ENCODE measurements at places on chromosomes 11 and 22.
A peak's percentile ranks its signal among the peaks of the same experiment; 100 is the strongest.

- peak; percentile 62 for DNase-seq
Measured at GRCh38 chr11:34680918-34681586, 60.2 kb downstream of the EHF start.

DNA sequence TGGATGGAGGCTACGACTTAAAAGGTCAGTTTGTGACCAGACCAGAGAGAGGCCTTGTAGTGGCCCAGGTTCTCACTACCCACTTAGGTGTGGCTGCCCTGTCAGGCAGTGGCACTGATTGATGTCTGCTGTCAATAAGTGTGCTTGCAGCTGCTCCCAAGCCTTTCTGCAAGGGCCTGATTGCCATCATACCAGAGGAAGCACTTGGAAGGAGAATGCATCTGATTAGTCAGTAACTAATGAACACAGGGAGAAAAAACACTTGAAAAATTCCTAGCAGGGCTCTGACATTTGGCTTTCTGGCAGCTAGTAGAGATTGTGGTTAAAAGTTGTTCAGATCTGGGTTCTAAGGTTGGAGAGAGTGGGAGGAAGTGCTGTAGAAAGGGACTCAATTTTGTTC is 107.5 kb downstream of the NAV2 start:
- DNase-seq: no peak

DNA sequence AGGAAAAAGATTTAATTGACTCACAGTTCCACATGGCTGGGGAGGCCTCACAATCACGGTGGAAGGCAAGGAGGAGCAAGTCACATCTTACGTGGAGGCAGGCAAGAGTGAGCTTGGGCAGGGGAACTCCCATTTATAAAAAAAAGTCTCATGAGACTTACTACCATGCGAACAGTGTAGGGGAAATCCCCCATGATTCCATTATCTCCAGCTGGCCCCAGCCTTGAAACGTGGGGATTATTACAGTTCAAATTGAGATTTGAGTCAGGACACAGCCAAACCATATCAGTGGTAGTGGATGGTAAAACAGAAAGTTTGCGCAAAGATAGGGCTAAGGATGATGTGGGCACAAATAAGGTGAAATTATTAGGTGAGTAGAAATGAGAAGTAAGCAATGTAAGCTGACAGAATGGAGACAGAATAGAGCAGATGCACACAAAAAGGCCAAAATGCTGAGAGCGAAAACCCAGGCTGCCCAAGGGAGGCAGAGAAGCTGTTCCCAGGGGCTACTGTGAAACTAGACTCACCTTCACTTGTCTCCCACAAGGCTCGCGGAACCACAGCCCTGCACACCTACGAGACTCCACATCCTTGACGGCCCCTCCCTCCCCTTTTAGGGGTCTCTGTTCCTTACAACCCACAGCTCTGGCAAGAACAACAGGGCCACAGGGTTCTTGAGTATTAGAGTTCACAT is 377.6 kb downstream of the CADM1 start:
- no peak for DNase-seq

DNA sequence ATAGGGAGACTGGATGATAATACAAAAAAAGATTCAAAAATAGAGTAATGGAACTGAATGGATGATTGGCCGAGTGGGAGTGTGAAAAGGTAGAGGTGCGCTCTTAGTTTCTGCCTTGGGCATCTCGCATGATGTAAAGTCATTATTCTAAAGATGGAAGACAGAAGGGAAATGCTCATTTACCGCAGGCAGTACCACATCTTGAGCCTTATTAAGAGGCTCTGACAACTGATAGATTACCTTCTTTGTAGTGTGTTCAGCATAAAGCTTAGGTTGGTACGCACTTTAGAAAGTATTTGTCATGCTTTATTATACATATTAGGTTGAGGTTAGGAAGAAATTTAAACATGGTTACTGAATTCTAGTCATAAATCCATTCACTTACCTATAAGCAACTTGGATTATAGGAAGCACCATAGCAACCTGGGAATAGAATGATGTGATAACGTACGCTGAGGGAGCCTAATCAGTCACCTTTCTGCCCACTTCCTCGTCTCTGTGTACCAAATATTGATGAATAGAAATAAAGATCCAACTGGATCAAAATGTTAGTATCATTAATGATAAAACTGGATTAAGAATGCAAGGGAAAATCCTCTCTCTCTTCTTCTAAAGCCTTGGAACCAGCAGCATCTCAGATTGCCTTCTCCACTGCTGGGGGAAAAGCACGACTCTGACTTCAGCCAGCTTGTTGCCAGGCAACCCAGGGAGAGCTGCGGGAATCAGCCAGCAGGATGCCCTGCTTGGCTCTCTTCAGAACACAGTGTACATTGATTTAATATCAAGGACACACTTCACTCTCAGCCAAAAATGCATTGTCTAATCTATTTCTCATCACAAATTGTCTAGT is 29.0 kb upstream of the VWA5A start:
- DNase-seq: no peak

- no peak for DNase-seq
Measured at GRCh38 chr11:119861160-119861559, 132.2 kb upstream of the NECTIN1 start.

DNA sequence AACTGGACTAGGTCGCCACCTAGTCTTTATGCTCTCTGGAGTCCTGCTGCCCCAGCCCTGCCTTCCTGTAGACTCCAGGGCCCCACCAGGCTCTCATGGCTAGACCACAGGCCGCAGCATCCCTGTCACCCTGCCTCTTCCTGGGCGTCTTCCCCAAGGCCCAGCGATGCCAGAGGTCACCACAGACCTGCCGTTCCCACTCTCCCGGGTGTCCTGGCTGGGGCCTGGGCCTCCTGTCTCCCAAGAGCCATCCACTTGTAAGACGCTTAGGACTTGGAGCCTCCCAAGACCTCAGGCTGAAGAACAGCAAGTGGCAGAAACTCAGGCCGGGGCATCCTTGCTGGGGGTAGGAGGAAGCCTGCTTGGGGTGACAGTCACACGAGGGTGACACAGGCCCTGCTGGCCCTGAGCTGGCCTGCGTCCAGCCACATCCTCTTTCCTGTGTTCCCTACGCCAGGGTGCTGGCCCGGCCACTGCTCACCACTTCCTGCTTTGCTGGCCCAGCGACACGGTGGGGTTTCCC is 2.0 kb upstream of the TCIRG1 start:
- DNase-seq: no peak

GRCh38 chr22:45201678-45202332 is 38.1 kb downstream of the NUP50 start:
- DNase-seq: no peak

- peak; percentile 42 for DNase-seq
Measured at GRCh38 chr11:12377824-12378593, 638 bp downstream of the PARVA start.

- no peak for DNase-seq
Measured at GRCh38 chr22:44992166-44992565, 17.6 kb downstream of the PHF21B start.

DNA sequence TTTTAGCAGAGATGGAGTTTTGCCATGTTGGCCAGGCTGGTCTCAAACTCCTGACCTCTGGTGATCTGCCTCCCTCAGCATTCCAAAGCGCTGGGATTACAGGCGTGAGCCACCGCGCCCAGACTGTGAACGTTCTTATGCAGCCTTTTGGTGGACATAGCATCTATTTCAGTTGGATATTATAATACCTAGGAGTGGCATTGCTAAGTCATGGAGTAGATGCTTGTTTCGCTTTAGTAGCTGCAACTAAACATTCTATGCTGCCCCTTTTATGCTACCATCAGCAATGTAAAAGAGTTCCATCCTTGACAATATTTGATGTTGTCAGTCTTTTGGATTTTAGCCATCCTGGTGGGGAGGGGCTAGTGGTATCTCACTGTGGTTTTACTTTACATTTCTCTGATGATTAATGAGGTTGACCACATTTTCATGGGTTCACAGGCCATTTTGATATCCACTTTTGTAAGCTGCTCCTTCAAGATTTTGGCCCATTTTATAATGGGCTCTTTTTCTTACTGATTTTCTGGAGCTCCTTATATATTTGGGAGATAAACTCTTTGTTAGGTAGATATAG is 16.5 kb upstream of the APOBEC3A start:
- no peak for DNase-seq

DNA sequence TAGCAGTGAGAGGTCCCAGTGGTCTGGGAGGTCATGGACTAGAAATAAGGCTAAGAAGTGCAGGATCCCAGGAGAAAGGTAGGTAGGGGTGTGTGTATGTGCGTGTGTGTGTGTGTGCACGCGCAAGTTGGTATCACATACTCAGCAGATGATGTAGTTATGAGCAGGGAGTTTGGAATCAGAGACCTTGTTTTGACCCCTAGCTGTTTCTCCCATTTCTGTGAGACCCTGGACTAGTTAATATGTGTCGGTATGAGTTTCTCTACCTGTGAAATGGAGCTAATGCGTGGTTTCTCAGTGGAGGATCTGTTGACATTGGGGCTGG is 1.3 kb downstream of the SERPING1 start:
- no peak for DNase-seq

GRCh38 chr11:28026634-28027290 is 81.2 kb downstream of the KIF18A start:
- DNase-seq: no peak

- no peak for DNase-seq
Measured at GRCh38 chr22:43537019-43537585, 125.3 kb downstream of the MPPED1 start.

- DNase-seq: no peak
Measured at GRCh38 chr22:35892192-35892591, 136.4 kb downstream of the RBFOX2 start.

DNA sequence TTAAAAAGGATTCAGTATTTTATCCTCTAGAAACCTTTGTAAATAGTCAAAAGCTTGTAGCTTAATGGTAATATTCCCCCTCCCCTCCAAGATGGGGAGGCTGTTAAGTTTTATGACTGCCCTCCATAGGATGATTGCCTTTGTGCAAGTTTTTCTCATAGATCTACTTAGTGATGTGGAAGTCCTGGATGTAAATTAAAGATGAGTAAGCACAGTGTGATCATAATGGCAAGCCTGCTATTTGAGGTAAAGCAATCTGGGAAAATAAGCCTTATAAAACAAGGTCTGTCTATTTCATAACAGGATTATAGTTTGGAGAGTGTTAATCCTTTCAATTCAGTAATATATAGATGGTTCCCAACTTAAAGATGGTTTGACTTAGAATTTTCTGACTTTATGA is 216.3 kb downstream of the DDX10 start:
- no peak for DNase-seq

- no peak for DNase-seq
Measured at GRCh38 chr11:119664063-119664572, 64.9 kb downstream of the NECTIN1 start.

GRCh38 chr22:28259774-28260312 is 340.8 kb upstream of the PITPNB start:
- no peak for DNase-seq

DNA sequence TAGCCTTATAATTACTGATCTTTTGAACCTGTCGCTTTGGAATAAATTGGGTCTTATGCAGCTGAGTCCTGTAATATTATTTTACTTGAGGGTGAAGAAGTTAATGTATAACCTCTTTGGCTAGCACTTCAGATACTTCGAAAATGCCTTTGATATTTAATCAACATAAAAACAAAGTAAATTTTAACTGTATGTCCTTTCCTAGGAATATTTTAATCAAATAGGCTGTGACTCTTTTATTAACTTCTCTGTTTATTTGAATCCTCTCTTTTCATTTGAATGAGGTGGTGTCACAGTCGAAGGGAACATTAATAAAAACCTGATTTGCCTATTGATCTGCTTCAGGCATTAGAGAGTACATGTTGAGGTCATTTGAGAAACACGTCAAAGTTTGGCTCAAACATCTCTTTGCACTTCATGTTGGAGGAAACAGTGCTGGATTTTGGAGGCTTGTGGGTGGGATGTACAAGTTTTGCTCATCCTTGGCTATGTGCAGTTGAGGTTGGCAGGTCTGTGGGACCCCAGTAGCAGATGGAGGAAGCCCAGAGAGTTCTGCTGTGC is 143.6 kb downstream of the NCAM1 start:
- no peak for DNase-seq

GRCh38 chr11:76166314-76166713 is 40.0 kb downstream of the WNT11 start:
- DNase-seq: no peak

- no peak for DNase-seq
Measured at GRCh38 chr11:129828301-129828836, 12.7 kb downstream of the TMEM45B start.

DNA sequence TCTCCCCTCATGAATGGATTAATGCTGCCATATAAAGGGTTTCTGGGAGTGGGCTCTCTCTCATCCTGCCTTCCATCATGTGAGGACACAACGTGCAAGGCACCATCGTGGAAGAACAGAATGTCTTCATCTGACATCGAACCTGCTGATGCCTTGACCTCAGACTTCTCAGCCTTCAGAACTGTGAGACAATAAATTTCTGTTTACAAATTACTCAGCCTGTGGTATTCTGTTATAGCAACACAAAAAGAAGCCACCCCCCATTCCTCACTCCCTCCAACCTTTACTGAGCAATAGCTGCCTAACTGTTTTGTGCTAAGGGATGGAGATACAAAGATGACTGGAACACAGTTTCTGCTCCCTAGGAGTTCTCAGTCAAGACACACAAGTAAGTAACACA is 106.1 kb upstream of the PLET1 start:
- no peak for DNase-seq

DNA sequence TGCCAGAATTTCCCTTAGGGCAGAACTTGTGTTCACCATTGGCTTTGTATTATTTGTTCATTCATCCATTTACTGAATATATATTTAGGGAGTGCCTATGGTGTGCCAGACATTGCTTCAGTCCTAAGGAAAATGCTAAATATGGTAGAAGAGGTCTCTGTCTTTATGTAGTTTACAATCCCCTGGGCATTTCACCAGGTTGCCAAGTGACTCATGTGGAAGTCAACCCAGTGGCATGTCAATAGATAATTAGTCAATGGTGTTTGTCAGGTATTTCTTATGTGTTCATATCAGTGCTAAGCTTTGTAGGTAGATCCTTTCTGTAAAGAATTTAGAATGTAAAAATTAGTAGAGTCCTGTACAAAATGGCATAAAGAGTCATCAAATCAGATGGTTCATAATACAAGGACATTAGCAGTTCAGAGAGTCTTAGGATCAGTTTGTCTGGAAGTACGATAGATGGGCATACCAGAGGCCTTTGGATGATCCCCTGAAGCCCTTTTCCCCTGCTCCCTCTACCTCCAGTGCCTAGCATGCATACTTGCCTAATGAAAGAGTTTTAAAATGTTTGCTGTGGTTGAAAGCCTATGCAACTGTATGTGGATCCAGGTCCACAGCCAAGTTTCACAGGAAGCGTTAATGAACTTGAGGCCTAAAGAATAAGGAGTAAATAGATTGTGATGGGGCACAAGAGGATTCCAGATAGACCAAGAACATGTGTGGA is 58.5 kb upstream of the SESN3 start:
- DNase-seq: no peak

DNA sequence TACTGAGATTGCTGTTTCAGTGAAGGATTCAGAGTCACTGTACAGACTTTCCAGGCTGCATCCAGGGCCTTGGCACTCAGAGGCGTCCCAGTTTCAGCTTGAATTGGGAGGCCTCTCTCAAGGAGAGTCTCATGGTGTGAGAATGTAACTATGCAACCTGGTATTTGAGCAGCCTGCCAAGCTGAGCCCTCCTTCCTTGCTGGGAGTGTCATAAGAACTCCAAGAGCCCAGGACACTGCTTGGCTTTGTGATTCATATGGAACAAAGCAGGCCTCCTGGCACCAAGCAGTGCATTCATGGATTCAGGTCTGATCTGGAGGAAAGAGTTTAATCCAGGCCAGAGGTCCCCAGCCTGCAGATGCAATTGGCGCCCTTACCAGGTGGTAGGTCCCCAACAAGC is 171.7 kb downstream of the DBX1 start:
- no peak for DNase-seq

- no peak for DNase-seq
Measured at GRCh38 chr11:112485280-112485679, 224.6 kb upstream of the PLET1 start.

All from SW 1271 (cell line).